ENCODE measurements at places on chromosomes 13 and 19.
A peak's percentile ranks its signal among the peaks of the same experiment; 100 is the strongest.

- no peak for DNase-seq
Measured at GRCh38 chr19:39832341-39833083, 1.4 kb downstream of the DYRK1B start.

DNA sequence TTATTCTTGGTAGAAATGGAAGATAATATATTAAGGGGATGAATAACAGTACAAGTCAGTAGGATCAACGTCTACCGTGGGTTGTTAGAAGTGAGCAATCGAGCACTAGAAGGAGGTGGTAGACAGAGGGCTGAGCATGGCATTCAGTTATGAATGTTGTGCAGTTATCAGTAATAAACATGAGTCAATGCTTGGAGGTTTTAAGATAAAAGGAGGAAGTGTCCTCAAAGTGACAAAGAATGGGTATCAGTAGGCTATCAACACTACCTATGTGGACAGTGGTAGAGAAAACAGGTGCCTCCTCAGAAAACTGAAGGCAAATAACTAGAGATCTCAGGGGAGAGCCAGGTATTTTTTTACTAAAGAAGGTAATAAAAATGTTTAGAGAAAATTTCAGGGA, 1607.0 kb downstream of the PCDH9 start:
- DNase-seq: no peak

- DNase-seq: no peak
Measured at GRCh38 chr13:114072421-114072820, 60.0 kb downstream of the RASA3 start.

- DNase-seq: no peak
Measured at GRCh38 chr19:2376784-2377519, 16.9 kb downstream of the TMPRSS9 start.

DNA sequence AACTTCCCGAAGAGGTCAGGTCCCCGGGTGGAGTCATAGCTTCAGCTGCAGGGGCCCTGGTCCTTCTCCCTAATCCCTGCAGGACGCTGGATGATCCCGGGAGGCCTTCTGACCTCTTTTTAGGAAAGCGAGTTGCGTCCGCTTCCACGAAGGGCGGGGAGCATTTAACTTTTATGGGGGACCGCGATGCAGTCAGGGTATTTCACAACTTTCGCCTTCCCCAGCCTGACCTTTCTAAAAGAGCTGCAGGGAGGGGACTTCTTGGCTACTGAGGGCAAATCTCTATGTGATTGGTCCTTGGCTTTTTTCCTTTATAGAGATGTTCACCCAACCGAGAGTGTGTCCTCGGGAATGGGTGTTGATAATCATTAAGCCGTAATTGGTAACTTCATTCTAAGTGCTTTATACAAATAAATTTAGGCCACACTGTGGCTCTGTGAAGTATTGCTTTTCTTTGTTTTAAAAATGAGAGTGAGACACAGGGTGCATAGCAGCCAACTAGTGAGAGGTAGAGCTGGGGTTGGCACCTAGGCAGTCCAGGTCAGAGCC, 778 bp downstream of the ZNF230 start:
- no peak for DNase-seq

- no peak for DNase-seq
Measured at GRCh38 chr13:26310003-26310402, 56.1 kb downstream of the CDK8 start.

DNA sequence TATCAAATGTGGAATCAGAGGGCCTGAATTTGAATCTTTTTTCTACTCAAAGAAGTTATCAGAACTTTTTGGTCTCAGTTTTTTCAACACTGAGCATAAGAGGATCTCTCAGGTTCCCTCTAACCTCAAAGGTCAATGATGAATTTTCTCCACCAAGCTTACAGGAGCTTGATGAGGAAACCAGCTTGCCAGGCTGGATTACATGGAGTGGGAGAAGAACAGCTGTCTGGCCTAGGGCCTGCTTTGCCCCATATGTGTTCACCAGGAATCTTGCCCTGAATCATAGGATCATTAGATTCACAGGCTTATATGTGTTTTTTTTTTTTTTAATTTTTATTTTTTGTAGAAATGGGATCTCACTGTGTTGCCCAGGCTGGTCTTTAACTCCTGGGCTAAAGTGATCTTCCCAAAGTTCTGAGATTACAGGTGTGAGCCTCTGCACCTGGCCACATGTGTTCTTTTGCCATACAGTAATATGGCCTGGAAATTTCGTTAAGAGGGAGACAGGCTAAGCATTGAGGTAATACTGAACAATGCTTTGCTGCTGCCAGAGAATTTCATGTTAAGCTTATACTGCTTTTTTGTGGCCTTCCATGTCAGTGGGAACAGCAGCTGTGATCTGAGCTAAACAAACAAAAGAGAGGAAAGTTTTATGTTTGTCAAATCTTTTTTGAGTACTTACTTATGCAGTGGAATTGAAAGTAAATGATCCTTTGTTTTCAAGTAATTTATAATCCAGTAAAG, 110.6 kb downstream of the DNAJC3 start:
- no peak for DNase-seq

GRCh38 chr19:34254698-34255432, 511 bp downstream of the GARRE1 start:
- peak; percentile 43 for DNase-seq

GRCh38 chr13:32504263-32504662, 34.3 kb downstream of the N4BP2L2 start:
- DNase-seq: no peak

DNA sequence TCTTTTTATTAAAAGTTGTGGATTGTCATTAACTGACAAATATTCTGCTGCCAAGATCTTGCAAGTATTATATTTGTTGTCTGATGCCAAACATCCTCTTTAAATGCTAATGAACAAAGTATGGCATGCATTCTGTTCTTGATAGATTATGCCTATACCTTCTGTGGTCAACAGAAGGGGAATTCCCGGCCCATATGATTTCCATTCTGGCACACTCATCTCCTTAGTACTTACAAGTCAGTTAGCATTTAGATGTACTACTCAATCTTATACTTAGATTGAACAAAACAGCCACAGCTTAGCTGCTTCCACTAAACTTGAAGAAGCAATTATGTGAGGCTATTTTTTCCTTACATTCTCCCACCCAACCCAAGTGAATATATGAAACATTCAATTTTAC, 246.1 kb upstream of the DACH1 start:
- no peak for DNase-seq

GRCh38 chr19:42928896-42929295, 8.1 kb downstream of the PSG7 start:
- DNase-seq: no peak

DNA sequence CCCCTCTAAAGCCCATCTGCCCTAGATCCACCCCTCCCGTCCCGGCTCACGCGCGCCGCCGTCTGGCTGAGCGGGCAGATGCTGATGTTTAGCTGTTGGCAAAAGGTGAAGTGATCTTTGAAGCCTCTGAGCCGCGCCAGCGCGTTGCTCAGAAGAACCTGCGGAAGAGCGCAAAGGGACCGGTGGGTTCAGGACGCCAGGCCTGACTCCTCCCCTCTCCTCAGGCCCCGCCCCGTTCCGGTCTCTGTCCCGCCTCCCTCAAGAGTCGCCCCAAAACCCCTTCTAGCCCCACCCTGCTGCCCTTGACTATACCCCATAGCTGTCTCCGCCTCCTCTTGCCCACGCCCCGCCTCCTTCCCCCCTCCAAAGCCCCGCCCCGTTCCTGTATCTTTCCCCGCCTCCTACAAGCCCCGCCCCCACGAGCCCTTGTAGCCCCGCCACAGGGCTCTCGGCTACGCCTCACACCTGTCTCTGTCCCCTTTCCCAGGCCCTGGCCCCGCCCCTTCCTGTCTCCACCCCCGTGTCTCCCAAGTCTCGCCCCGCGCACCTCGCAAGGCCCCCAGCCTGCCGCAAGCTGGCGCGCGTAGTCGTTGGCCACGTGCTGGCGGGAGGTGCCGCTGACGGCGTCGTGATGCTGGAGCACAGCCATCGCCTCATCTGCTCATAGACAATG, 9.5 kb downstream of the MAN2B1 start:
- no peak for DNase-seq

- no peak for DNase-seq
Measured at GRCh38 chr19:46732172-46732938, 13.5 kb upstream of the FKRP start.

- DNase-seq: no peak
Measured at GRCh38 chr19:20660473-20661140, 764 bp downstream of the ZNF626 start.

GRCh38 chr13:106691861-106692260, 123.9 kb upstream of the ARGLU1 start:
- no peak for DNase-seq

- DNase-seq: no peak
Measured at GRCh38 chr13:39257642-39258041, 219.4 kb downstream of the NHLRC3 start.

DNA sequence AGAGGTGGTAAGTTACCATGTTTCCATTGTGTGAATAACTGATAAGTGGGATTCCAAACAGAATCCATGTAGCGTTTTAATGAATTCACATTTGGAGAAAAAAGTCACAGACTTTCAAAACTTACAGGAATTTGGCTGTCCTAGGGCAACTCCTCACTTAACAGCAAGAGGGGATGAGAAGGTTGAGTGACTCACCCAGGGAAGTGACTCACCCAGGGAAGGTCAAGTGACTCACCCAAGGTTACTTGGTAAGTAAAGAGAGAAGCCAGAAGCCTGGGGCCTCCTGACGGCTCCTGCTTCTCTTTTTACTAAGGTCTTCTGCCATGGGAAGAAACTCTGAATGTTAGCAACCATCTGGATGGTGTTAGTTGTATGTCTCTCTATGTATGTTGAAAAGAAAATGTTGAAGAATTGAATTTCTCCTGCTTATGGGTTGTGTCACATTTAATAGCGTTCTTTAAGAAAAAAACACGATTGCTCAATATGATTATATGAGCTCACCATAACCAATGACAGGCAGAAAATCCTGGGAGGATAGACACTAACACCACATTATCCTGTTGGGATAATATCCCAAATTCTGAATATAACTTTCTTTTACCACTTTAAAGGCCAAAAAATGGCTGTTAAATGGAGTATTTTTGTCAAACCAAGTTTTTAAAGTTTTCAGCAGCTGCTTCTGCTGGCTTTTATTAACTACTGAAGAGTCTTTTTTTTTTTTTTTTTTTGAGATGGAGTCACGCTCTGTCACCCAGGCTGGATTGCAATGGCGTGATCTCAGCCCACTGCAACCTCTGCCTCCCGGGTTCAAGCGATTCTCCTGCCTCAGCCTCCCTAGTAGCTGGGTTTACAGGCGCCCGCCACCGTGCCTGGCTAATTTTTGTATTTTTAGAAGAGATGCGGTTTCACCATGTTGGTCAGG, 195.6 kb downstream of the GGACT start:
- peak; percentile 63 for DNase-seq

DNA sequence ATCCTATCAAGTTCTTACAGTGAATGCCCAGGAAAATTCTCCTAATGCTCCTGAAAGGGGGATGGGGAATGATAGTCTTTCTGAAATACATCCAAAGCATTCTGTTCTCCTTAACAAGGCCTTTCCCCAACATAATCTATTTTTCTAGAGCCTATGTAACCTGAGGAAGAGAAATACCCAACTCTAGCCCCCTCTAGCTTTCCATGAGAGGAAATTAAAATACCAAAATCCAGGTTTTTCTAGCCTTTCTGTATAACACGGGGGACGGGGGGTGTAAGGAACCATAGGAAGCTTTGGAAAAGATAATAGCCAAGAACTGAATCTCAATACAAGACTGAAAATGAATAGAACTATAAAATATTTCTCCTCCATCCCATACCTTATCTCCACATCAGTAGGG, 815.9 kb downstream of the SLITRK6 start:
- no peak for DNase-seq

- DNase-seq: no peak
Measured at GRCh38 chr13:76579701-76580100, 306.5 kb downstream of the KCTD12 start.

GRCh38 chr13:79869326-79869725, 388.4 kb downstream of the NDFIP2 start:
- DNase-seq: no peak

DNA sequence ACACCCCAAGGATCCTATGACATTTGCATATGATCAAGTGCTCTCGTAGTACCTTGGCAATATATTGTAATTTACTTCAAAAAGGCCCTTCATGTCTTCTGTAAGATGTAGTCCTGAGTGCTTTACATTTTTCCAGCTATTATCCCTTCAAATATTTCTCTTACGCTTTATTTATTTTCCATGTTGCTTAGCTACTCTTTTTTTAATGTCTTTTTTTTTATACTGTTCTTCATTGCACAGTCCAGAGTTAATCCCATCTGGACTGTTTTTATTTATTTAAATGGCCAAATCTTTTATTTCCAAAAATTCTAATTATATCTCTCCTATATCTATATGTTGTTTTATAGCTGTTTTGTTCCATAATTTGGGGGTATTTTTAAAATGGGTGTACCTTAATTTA, 371.3 kb downstream of the SLC7A1 start:
- no peak for DNase-seq

DNA sequence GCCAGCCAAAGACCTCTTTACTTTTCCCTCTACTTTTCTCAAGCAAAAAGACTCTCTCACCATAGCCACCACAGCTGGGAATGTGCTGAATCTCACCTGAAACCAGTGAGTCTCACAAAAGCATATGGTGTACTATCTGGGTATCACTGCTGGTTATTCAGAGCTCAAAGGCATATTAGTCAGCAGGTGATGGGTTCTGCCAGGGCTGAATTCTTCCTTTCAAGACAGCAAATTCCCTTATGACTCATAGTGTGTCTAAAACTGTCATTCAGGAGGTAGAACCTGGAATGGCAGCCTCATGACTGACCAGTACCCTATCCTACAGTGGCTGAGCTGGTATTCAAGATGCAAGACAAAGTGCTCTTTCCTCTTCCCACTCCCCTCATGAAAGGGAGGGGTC, 2859.1 kb downstream of the PCDH9 start:
- DNase-seq: no peak

DNA sequence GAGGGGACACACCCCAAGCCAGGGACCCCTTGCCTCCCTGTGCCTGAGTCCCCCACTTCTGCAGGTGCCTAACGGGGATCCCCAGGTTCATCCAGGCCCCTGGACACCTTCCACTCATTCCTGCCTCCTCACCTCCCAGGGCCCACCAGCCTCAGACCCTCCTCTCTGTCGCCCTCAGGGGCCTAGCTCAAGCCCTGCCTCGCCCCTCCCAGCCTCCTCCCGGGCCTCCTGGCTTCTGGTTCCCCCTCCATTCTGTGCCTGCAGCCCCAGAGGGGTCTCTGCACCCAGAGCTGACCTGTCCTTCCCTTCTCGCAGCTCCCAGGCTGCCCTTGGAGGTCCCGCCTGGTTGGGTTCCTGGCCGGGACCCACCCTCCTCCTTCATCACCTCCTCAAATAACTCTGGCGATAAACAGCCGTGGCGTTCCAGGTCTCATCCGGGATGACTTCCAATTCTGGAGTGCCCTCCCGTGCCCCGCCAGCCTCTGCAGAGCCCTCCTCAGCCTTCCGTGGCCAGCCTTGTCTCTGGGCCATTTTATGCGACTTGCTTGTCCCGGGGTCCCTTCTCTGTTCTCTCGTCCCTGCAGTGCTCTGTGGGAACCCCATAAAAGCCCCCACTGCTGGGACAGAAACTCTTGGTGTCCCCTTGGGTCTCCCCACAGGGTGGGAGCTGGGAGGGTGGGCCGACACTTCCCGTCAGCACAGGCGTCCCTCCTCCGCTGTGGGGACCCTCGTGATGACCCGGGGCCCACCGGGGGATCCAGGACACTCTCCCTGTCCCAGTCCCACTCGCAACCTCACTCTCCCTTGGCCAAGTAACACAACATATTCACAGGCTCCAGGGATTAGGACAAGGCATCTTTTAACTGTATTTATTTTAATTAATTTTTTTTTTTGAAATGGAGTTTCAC, 9.2 kb downstream of the JOSD2 start:
- no peak for DNase-seq
